ENCODE measurements at places on chromosomes 2 and 18.
A peak's percentile ranks its signal among the peaks of the same experiment; 100 is the strongest.

GRCh38 chr18:69636529-69637301 lies 236.0 kb downstream of the DOK6 start:
- DNase-seq = no peak

- no peak for DNase-seq
Measured at GRCh38 chr2:221088506-221088905, 483.6 kb downstream of the EPHA4 start.

- no peak for DNase-seq
Measured at GRCh38 chr2:9327873-9328352, 95.4 kb downstream of the ITGB1BP1 start.

DNA sequence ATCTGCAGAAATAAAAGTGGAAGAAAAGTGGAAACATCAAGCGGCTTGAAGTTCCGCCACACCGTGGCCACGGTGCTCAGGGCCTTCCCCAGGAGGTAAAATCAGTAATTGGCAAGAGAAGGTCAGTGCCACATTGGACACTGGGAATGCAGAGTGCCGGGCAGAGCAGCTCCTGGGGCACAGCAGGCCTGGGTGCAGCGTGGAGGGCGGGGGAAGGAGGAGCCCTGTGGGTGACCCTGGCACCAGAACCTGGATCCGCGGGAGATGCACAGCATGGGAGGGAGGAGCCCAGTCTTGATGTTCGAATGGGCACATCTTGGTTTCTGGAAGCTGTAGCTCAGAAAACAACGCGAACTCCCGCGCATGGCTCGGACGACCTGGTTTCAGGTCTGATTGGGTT lies 630.2 kb downstream of the GALR1 start:
- no peak for DNase-seq

DNA sequence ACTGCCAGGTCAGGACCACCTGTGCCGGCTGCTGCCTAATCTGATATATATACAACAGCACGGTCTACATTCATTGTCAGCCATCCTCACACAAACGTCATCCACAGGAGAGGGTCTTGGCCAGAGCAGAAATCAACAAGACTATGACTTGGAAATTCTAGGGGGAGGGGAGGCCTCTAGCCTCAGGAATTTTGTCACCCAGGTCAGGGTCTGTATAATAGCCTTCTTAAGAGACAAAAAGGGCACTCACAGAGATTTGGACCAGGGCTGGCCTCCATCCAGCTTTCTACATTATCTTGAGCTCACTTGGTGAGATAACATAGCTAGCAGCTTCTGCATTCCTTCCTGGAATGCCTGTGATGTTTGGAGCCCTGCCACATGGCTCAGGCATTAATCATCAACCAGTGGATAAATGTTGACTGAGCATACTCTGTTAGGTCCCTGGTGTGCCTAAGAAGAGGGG lies 50.4 kb upstream of the CTIF start:
- no peak for DNase-seq

DNA sequence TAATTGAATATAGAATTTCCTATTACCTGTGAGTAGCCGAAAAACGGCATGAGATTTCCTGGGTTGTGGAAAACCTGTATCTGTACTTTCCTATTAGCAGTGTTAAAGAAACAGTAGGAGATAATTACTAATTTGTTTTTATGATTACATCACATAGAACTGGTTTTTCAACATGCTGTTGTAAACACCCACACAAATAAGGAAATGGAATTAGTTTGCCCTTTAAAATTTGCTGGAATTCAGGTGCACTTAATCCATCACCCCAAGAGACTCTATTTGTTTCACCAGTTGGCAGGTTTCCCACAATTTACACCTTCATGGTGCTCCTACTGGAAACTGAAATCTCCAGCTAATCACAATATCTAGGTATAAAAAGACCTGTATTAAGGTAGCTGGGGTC lies 274.1 kb upstream of the SLC8A1 start:
- no peak for DNase-seq

GRCh38 chr18:8996771-8997432 lies 105.6 kb upstream of the NDUFV2 start:
- no peak for DNase-seq

DNA sequence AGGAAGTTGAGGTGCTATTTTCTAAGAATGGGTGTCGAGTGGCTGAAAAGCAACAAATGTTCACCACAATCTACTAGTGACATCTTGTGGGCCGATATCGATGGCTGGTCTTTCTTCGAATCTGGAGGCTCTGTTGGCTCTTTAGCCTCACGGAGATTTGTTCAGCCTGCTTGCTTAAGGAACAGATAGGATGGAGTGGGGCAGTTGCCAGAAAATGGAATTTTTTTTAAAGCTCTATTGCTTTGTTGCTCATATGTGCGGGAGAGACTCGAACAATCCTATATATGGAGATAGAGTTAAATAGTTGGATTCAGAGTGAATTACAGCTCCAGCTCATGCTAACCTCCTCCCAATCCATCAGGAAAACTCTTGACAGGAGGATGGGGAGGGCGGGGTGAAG lies 70.9 kb upstream of the LYPD6B start:
- DNase-seq = no peak

DNA sequence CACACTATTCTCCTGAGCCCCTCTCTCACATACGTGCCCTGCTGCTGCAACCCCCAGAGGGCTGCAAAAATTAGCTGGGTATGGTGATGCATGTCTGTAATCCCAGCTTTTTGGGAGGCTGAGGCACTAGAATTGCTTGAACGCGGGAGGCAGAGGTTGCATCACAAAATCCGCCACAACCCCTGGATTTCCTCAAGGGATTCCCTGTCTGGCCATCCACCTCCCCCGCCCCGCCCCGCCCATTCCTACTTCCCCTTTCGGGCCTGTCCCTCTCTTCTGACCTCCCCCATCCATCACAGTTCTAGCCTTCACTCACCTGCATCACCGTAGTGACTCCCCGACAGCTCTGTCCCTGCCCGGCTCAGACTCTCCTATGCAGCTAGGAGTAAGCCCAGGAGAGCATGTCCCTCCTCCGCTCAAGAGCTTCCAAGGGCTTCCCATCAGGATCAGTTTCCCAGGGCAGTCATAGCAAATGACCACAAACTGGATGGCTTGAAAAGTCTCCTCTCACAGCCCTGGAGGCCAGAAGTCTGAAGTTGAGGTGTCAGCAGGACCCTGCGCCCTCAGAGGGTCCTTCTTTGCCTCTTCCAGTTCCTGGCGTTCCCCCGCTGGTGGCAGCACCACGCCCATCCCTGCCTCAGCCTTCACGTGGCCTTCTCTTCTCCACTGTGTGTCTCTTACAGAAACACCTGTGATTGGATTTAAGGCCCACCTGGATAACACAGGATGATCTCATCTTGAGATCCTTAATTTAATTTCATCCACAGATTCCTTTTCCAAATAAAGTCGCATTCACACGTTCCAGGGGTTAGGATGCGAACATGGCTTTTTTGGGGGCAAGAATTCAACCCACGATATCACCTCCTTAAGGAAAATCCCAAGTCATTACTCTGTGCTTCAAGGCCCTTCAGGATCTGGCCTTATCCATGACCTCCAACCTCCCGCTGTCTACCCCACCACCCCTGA lies 58.5 kb downstream of the HS1BP3 start:
- DNase-seq = peak; percentile 3

DNA sequence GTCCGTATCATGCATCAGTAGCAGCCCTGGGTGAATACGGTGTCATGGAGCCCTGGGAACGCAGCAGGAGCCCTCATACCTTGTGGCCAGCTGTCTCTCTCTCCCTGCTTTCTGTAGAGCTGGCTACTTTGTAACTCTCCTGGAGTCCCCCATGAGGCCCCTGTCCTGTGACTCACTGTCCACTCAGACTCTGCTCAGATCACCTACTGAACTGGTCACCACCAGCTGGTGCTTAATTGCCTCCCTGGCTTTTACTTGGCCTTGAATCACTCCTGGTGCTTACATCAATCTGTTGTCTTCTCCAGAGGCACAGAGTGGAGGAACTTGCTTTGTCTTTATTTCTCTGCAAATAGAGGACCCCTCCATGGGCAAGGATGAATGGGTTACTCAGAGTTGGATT lies 172.7 kb downstream of the HRH4 start:
- DNase-seq = no peak

DNA sequence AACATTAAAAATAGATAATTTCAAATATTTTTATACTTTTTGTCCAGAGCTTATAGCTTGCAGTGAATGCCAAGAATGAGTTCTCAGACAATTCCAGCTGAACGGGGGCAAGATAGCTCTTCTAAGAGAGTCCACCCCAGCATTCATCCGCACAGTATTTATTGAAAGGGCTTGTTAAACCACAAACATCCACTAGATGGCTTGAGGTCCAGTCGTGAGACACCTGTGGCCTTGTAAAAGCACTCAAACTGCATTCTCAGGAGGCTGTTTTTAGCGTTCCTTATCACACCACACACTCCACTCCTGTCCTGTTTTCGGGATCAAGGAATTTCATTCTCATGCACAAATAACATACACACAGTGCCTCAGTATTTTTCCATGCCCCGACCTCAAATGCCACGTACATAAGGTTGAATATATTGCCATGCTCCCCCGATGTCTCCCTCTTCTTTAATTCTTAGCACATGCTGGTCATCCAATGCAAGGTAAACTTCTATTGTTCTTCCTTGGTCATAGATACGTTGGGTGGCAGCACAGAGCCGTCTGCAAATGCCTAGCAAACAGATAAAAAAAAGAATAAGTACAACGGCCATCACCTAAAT lies 47.4 kb downstream of the DNAJC10 start:
- DNase-seq = no peak

DNA sequence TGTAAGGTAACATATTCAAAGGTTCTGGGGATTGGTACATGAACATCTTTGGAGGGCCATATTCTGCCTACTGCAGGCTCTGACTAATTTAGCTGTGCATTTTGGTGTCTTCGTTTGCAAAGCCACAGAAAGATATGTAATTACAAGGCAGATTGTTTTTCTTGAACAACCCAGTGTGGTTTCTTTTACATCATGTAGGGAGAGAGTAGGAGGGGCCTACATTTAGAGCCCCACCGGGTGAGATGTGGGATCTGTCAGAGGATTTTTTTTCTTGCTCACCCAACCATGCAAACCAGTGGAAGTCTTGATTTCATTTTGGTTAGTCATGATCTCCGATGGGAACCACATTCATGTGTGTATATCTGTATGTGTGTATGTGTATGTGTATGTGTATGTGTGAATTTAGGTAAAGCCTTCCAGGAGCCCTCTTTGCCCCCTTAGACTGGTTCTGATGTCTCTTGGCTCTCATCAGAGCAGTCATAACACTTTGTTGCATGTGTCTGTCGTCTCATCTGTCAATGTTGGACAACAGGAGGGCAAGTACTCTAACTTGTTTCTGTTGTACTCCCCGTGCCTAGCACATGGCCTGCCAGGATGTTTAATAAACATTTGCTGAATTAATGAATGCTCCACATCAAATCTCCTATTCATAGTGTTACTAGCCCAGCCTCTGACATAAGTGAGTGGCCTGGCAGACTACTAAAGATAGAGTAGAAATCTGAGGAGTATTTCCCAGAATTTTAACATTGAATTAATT lies 239.9 kb downstream of the MTX2 start:
- no peak for DNase-seq

DNA sequence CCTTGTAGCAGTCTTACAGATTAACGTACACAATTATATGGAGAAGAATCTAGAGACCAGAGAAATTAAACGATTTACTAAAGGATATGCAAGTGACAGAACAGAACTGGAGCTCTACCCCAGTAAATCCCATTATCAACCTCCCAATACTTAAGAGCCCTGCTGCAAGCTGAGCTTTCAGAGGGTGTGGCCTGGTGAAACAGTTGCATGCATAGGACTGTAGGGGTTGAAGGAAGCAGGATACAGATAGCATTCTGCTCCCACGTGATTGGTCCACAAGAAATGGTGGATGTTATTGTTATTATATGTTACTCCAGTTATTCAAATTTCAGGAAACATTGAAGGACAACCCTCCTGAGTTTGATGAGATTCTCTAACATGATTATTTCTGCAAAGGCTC lies 210.8 kb upstream of the THUMPD2 start:
- no peak for DNase-seq

DNA sequence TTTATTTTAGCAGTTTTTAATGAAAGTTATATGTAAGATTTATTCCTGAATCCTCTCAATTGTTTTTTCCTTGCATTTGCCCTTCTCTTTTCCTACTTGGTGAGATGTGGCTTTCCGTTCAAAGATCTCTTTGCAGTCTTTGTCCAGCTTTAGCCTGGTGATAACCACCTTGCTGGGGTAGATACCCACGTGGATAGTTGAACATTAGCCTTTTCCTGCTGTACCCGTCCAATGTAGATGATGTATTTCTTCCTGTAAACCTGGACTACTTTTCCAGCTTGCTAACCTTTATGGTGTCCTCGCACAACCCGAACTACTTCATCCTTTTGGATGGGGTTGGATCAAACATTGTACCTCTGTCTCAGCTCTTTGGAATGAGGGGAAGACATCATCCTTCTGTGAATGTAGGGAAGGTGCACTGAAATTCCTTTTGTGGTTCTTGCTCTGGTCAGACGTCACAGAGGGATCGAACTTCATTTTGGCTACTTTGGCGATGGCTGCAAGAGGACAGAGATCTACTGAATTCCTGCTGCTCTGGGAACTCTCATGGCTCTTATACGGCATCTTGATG lies 293.2 kb upstream of the EPAS1 start:
- DNase-seq = no peak

- no peak for DNase-seq
Measured at GRCh38 chr2:239836021-239836765, 188.9 kb downstream of the NDUFA10 start.

- no peak for DNase-seq
Measured at GRCh38 chr2:72770879-72771461, 54.9 kb downstream of the EXOC6B start.

GRCh38 chr2:109207176-109207575 lies 78.2 kb downstream of the SH3RF3 start:
- no peak for DNase-seq

GRCh38 chr2:198383392-198383791 lies 579.0 kb downstream of the PLCL1 start:
- DNase-seq = no peak

GRCh38 chr2:57622009-57622408 lies 424.6 kb upstream of the VRK2 start:
- no peak for DNase-seq

- DNase-seq = no peak
Measured at GRCh38 chr2:33380001-33380609, 96.3 kb upstream of the RASGRP3 start.

DNA sequence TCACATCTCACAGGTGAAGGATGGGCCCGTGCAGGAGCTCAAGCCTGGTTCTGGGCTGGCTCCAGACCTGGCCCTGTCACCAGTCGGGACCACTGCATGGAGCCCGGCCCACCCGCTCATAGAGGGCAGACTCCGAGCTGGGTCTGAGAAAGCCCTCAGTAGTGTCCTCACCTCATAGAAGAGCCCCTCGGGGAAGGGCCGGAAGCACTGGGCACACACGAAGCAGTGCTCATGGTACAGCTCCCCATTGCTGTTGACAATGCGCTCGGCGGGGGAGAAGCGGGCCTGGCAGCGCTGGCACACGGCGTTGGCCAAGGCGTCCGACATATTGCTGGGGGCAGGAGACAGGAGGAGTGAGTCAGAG lies 11.3 kb downstream of the GPR17 start:
- DNase-seq = no peak

DNA sequence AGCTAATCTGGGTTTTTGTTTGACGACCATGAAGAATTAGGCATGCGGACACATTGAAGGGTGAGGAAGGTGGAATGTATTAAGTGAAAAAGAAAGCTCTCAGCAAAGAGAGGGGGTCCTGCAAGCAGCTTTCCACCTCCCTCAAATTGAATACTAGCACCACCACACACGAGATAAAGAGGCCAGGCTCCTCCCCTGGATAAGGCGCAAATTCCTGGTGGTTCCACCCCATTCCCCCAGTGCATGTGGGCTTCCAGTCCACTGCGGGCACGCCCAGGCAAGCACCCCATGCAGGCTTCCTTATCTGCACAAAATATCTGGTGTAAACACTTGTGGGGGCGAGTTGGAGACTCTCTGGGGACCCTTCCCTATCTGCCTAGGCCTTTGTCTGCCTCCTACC lies 857.3 kb downstream of the CPS1 start:
- DNase-seq = no peak
